ENCODE measurements at places on chromosomes 13 and 19.
A peak's percentile ranks its signal among the peaks of the same experiment; 100 is the strongest.

DNA sequence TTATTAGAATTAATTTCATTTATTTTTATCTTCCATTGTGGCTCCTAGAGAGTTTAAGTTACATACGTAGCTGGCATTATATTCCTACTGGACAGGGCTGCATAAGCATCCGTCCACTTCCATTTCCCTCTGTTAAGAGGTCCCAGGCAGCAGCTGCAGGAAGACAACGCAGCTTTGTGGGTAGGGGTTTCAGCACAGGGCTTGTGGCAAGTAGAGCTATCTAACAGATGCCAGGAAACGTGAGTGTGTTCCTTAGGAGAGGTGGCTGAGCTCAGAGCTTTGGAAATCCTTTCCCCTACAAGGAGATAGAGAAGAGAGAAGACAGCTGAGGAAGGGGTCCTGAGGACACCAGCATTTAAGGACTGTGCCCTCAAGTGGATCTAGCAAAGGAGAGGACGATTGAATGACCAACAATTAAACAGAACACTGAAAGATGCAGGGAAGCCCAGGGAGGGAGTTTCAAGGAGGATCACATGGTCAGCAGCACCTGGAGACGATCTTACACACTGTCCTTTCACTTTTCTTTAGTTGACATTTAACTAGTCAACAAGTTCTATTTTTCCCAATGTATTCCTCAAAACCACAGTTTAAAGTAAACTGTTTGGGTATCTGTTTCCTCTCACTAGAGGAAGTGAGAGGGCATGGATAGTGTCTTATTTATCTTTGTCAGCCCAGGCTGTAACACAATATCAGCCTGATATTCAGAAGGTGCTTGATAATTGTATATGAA, 2.3 kb upstream of the N4BP2L1 start:
- DNase-seq = no peak

DNA sequence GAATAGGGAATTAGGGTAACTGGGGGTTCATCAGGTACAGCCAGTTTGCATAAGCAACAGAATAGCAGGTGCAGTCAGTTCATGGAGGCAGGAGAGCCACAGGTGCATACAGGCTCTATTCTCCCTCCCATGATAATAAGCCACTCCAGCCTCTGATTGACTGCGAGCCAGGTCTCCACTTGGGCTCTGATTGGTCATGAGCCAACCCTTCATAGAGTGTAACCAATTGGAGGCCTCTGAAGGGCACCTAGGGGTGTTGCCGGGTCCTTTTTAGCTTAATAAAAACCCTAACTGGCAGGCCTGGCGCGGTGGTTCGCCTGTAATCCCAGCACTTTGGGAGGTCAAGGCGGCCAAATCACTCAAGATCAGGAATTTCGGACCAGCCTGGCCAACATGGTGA, 8.7 kb upstream of the CKM start:
- no peak for DNase-seq

DNA sequence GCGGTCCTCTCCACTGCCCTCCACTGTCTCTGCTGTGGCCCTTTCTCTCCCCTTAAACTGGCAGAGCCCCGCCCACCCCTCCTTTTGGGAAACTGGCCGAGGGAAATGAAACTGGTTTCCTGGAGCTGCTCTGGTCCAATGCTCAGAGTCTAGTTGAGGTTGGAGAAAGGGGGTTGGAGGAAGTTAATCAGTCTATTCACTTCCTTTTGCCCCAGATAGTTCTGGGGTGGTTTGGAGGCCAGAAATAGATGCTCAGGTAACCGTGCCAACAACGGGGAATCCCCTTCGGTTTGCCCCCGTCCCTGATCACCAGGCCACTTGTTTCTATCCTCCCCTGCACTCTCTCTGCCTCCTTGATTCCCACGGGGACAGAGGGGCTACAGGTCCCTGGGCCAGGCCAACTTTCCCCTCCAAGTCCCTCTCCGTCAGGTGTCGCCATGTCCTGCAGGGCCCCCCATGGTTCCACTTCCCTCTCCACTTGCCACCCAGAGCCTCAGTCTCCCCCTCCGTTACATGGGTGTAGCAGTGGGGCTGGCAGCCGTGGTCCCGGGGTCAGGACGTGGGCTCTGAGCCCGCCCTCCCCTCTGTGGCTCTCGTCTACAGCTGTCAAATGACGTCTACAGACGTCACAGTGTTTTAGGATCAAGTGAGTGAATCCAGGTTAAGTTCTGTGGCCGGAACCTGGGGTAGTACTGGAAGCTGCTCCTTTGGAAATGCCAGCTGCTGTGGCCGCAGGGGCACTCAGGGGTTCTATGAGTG, at the start of gene IL4I1:
TSS of gene IL4I1 (minus strand) at position 25 of the 759 bp plus-strand sequence. CDS start 727 bp downstream, outside the sequence.
- no peak for DNase-seq

- peak; percentile 46 for DNase-seq
Measured at GRCh38 chr19:38360351-38360750, 14.0 kb upstream of the PSMD8 start.

- no peak for DNase-seq
Measured at GRCh38 chr13:58908019-58908679, 1255.6 kb downstream of the DIAPH3 start.

- DNase-seq = no peak
Measured at GRCh38 chr19:43628646-43629326, 9.4 kb upstream of the ZNF428 start.

GRCh38 chr19:34662919-34663318, 14.0 kb downstream of the SCGB2B2 start:
- peak; percentile 52 for DNase-seq

GRCh38 chr19:5288347-5288739, 52.3 kb downstream of the PTPRS start:
- DNase-seq = no peak

- DNase-seq = no peak
Measured at GRCh38 chr13:30364133-30364532, 56.8 kb upstream of the KATNAL1 start.

GRCh38 chr19:19591133-19591825, 27.2 kb downstream of the PBX4 start:
- DNase-seq = no peak

- DNase-seq = no peak
Measured at GRCh38 chr13:113506025-113506685, 15.6 kb upstream of the DCUN1D2 start.

DNA sequence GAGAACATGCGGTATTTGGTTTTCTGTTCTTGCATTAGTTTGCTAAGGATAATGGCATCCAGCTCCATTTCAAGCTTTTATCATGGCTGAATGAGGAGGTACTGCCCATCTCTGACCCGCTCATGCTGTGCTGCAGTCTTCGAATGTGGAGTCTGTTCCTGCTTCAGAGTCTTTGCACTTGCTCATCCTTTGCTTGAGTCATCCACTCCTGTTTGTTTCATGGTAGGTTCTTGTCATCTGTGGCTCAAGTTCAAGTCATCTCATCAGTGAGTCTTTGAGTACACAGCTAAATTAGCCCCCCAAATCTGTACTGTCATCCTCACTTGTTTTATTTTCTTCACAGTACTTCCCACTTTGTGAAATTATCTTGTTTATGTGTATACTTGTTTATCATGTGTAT, 5.4 kb downstream of the UCHL3 start:
- no peak for DNase-seq

DNA sequence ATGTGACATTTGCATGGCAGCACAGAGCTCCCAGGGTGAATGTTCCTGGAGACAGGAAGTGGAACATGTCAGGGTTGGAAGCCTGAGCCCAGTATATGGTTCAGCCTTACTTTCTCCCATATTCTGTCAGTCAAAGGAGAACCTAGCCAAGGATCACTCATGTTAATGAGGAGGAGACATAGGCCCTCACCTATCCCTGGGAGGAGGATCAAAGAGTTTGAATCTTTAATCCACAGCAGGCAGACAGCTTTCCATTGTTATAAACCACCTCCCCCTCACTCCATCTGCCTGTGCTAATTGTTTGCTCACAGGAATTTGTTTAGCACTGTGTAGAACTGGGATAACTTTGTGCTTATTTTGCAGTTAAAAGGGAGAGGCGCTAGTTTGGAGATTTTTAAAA, 1069.1 kb downstream of the EFNB2 start:
- no peak for DNase-seq

GRCh38 chr13:26867451-26868091, 107.0 kb upstream of the GPR12 start:
- DNase-seq = no peak

DNA sequence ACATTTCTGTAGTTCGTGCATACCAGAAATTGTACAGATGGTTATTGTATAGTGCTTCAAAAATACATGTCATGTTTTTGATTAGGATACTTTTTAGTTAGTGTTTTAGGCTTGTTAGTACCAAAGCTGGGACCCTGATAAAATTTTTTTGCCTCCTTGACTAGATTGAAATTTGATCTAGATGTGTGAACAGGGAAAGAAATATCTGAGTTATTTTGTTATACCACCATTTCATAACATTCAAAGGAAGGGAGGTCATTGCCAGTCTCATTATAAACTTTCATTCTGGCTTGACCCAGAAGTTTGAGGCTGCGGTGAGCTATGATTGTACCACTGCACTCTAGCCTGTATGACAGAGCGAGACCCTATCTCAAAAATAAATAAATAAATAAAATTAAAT, 9.0 kb downstream of the LMO7 start:
- no peak for DNase-seq

DNA sequence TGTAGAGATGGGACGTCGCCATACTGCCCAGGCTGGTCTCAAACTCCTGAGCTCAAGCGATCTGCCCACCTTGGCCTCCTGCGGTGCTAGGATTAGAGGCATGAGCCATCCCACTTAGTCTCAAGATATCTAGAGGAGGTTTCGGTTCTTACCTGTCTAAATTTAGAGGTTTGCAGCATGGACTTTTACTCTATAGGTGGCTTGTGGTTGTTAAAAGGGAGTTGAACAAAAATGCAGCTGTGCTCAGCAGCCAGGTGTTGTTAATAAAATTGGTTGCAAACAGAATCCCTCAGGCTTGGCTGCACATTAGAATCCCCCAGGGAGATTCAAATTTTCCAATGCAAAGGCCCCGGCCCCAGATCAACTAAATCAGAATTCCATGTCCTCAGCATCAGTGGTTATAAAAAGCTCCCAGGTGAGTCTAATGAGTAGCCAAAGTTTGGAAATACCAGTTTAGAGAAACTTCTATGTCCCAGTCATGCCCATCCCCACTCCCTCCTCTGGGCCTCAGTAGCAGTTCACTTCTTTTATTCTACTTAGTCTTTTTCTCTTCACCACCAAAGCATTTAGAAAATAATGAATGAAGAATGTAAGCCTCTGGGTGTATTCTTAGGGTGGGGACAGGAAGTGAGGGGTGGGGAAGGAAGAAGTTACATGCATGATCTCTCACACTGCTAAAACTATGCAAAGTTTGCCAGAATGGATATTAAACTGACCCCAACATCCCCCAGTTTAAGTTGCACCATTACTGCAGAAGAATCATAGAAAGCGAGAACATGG, 471.0 kb downstream of the COG6 start:
- DNase-seq = no peak

GRCh38 chr19:48660852-48661710, 11.7 kb downstream of the NTN5 start:
- DNase-seq = peak; percentile 32

GRCh38 chr19:50431343-50432220, 1.1 kb upstream of the MYBPC2 start:
- DNase-seq = peak; percentile 81

GRCh38 chr13:44784708-44785080, 204.6 kb downstream of the NUFIP1 start:
- DNase-seq = no peak

GRCh38 chr19:46759817-46760333, 13.6 kb upstream of the STRN4 start:
- no peak for DNase-seq

- DNase-seq = no peak
Measured at GRCh38 chr19:43441716-43442115, 23.7 kb downstream of the LYPD3 start.

DNA sequence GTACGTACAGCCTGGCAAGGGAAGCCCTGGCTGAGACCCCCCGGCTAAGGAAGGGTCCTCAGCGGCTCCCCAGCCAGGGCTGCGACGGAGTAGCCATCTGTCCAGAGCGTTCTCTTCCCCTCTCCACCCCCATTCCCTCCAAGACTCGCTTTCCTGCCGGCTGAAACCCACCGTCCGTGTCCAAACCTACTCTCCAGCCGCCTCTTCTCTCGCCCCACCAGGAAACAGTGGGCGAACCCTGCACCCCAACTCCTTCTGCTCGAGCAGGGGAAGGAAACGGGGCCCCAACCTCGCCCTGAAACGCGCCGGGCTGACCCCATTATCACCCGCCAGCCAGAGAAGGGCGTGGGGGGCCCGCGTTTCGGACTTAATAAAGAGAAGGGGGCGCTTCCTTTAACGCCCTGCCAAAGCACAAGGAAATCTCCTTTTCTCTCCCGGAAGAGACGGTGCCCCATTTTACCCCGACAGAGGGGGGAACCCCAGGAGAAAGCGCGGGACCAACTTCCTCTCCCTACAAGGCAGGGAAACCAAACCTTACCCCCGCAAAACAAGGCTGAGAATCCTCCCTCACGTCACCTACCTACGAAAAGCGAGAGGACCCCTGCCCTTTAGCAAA, 2.5 kb downstream of the ZC3H4 start:
- no peak for DNase-seq

- DNase-seq = no peak
Measured at GRCh38 chr13:44805585-44805984, 183.7 kb downstream of the NUFIP1 start.

- no peak for DNase-seq
Measured at GRCh38 chr19:50720921-50721381, 1.3 kb upstream of the SHANK1 start.

DNA sequence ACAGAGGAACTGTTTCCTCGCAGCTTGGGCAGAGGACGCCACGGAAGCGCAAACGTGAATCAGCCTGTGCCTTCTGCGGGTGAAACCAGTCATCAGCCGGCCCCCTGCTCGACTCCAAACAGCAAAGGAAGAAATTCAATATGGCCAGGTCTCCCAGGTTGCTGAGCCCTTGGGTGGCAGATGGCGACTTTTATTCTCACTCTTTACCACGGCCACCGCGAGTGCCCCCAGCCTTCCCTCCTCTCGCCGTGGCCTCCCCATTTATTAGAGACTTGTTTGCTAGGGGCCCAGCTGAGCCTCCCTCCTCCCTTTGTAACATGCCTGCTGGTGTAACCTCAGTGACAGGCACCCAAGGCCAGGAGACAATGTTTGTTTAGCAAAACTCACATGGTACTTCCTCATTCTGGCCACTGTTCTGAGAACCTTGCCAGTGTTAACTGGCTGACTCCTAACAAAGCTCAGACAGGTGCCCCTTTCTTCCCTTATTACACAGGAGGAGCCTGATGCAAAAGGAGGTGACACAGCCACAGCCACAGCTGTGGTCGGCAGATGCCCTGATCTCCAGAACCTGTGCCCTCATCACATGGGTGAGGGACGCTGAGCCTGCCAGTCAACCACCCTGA, 5.8 kb downstream of the RAB20 start:
- peak; percentile 8 for DNase-seq
